ENCODE measurements at places on chromosomes 6 and 20. TPM values are rescaled to one million over a fixed set of nuclear protein-coding genes. Genes with fewer than 3 reads are reported as not detected.

The ZC2HC1B gene
- total RNA-seq: 0.84 TPM

The CAGE1 gene
- 0.32 TPM for total RNA-seq

The PLA2G7 gene
- 0.63 TPM for total RNA-seq

The FOXF2 gene
- not detected for total RNA-seq

The SGK2 gene
- total RNA-seq: 1.7 TPM

The DYNLRB1 gene
- total RNA-seq: 55.3 TPM

The NAA20 gene
- total RNA-seq: 27.1 TPM

The ANKEF1 gene
- 3.0 TPM for total RNA-seq

The MRPS18A gene
- total RNA-seq: 39.6 TPM

The EYA4 gene
- total RNA-seq: 0.49 TPM

The BTNL2 gene
- not detected for total RNA-seq

The SLC22A3 gene
- total RNA-seq: not detected

The ADGRF5 gene
- total RNA-seq: not detected

The CDSN gene
- not detected for total RNA-seq

The SIRPA gene
- total RNA-seq: 10.2 TPM

The FOXP4 gene
- 38.7 TPM for total RNA-seq

The FERMT1 gene
- not detected for total RNA-seq

The DDO gene
- not detected for total RNA-seq

The RAET1L gene
- not detected for total RNA-seq

The F13A1 gene
- 2.0 TPM for total RNA-seq

The PTCHD4 gene
- not detected for total RNA-seq

The FAXC gene
- total RNA-seq: not detected

The ARHGAP18 gene
- 3.9 TPM for total RNA-seq

The MYL9 gene
- total RNA-seq: 3.8 TPM

The PRR18 gene
- not detected for total RNA-seq

The CST5 gene
- not detected for total RNA-seq

The FAM83C gene
- not detected for total RNA-seq

The ATF6B gene
- total RNA-seq: 206 TPM

The TMC2 gene
- not detected for total RNA-seq

The PRSS16 gene
- total RNA-seq: 2.0 TPM

The CD40 gene
- 206 TPM for total RNA-seq

The BHLHE23 gene
- not detected for total RNA-seq

The GPLD1 gene
- 6.2 TPM for total RNA-seq

The CEBPB gene
- 24.7 TPM for total RNA-seq

The NKX2-4 gene
- total RNA-seq: not detected

The PARD6B gene
- 6.0 TPM for total RNA-seq

The ELOVL2 gene
- not detected for total RNA-seq

The AVP gene
- 7.0 TPM for total RNA-seq

The COX4I2 gene
- total RNA-seq: not detected

The LHFPL5 gene
- not detected for total RNA-seq

The PNLDC1 gene
- 0.71 TPM for total RNA-seq

The PRPF6 gene
- total RNA-seq: 79.7 TPM

The TXLNB gene
- total RNA-seq: 3.3 TPM

The SNAI1 gene
- total RNA-seq: 4.3 TPM

The C20orf204 gene
- total RNA-seq: 2.5 TPM

The ADGRG6 gene
- not detected for total RNA-seq

The TMEM244 gene
- not detected for total RNA-seq

The CTAGE9 gene
- not detected for total RNA-seq

The NT5E gene
- 24.8 TPM for total RNA-seq

The MUC21 gene
- total RNA-seq: not detected

The TSPYL1 gene
- total RNA-seq: 98.9 TPM
